ENCODE measurements at places on chromosomes 13 and 19.

- no peaks in the 10 kb centered on the region for H3K27me3 ChIP-seq
- peaks cover 17% of the 10 kb centered on the region for H3K36me3 ChIP-seq
- no peak for DNase-seq
- no peak overlapping the region for H3K27ac ChIP-seq
- H3K4me1 ChIP-seq = peaks cover 32% of the 10 kb centered on the region
Observed at GRCh38 chr19:49888510-49888824, 8.2 kb downstream of the IL4I1 start.

DNA sequence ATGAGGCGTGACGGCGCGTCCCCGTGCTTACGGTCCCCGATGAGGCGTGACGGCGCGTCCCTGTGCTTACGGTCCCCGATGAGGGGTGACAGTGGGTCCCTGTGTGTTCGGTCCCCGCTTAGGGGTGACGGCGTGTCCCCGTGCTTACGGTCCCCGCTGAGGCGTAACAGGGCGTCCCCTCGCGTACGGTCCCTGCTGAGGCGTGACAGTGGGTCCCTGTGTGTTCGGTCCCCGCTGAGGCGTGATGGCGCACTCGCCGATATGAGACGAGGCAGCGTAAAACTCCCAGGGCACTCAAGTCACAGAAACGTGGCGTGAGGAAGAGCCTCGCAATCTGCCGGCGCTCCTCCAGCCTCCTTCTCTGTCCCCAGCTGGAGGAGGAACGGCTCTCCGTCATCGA, 20.9 kb downstream of the CFAP97D2 start:
- no peak overlapping the region for H3K27ac ChIP-seq
- H3K36me3 ChIP-seq = no peaks in the 10 kb centered on the region
- peaks cover 33% of the 10 kb centered on the region for H3K4me1 ChIP-seq
- H3K27me3 ChIP-seq = no peaks in the 10 kb centered on the region

DNA sequence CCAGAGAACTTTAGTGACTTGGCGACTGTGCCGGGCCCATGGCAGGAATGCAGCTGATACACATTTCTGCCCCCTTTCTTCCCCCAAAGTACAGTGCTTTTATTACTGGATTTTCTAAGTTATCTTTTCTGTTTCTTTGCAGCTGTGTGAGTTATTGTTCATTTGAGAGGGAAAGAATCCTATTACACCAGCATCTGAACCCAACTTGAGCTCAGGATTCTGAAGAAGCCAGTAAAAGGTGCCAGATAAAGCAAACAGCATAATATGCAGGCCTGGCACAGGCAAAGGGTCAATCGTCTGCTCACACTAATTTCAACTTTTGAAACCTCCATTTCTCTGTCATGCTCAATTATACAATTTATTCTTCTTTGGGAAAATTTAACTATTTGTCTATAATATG, 93.9 kb downstream of the DOCK9 start:
- no peak for DNase-seq
- H3K27me3 ChIP-seq = no peaks in the 10 kb centered on the region
- H3K27ac ChIP-seq = no peak overlapping the region
- peaks cover under 1% of the 10 kb centered on the region for H3K4me1 ChIP-seq

DNA sequence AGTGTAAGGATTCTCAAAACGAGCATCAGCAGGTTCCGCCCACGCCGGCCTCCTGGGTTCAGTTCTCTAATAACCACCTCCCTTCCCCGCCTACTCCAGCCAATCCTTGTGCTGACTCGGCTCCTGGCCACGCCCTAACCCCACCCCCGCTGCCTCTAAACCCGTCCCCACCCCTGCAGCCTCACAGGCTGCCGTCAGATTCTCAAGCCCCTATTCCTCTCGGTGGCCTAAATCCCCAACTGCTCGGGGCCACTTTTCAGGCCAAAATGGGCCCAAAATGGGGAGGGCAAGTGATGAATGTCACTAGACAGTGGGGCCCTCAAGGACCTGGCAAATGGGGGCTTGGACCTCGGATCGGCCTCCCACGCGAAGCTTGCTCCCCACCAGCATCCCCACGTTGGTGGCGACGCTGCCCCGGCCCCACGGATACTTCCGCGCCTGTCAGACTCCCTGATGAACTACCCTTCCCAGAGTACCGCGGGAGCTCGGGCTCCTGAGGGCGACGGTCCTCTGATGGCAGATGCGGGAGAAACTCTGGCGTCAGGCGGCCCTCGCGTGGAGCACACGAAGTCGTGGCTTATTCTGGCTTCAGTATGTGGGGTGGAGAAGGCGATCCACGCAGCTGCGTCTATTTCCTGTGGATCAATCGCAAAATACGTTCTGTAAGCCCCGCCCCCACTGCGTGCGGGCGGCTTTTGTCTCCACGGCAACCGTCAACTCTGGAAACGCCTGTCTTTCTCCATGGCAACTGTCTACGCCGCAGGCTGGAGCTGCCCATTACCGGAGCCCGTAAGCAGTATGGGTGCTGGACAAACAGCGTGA, 24.8 kb downstream of the ZNF473 start:
- H3K27me3 ChIP-seq = peaks cover 7% of the 10 kb centered on the region
- peaks cover 14% of the 10 kb centered on the region for H3K4me1 ChIP-seq
- peak overlapping the region; percentile 83 for H3K4me3 ChIP-seq
- peak overlapping the region; percentile 39 for H3K27ac ChIP-seq
- H3K36me3 ChIP-seq = peaks cover 15% of the 10 kb centered on the region

DNA sequence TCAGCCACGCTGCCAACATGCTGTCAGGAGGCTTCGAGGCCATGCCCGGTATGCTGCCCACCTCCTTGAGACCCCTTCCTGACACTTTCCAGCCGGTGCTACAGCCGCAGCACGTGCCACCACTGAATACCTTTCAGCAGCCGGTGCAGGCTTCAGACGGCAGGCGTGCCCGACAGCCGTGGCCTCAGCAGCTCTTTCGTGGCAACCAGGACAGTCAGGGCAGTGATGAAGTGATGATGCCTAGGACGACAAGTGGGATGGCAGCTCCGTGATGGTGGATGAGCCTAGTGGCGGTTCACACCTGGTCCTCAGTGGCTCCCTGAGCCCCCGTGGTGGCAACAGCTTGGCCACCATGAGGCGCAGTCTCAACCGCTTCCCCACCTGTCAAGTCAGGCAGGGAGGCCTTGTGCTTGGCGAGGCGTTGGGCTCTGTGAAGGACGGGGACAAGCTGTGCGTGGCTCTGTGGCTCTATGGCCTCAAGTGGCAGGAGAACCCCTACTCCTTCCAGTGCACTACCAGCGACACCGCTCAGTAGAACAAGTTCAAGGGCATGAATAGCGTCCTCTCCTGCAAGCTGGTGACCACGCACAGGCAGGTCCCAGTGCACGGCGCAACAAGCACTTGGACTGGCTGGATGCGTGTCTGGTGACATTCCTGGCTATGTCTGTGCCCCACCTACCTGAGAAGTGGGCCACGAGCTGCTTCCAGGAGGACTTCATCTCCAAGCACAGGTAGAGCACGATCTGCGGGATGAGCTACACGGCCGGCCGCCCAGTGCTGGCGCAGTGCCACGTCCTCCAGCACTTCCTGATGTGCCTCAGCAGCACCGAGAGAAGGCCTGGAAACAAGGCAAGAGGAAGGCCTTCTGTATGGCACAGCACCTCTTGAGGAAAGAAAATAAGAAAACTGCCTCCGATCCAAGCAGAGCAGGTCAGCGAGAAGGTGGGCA, 18.2 kb upstream of the ZNF14 start:
- no peaks in the 10 kb centered on the region for H3K4me1 ChIP-seq
- no peak for DNase-seq
- no peaks in the 10 kb centered on the region for H3K36me3 ChIP-seq
- no peaks in the 10 kb centered on the region for H3K27me3 ChIP-seq

GRCh38 chr19:1997353-1998233, 17.9 kb downstream of the BTBD2 start:
- no peaks in the 10 kb centered on the region for H3K27me3 ChIP-seq
- H3K4me1 ChIP-seq = no peaks in the 10 kb centered on the region
- DNase-seq = no peak
- peaks cover 8% of the 10 kb centered on the region for H3K36me3 ChIP-seq

DNA sequence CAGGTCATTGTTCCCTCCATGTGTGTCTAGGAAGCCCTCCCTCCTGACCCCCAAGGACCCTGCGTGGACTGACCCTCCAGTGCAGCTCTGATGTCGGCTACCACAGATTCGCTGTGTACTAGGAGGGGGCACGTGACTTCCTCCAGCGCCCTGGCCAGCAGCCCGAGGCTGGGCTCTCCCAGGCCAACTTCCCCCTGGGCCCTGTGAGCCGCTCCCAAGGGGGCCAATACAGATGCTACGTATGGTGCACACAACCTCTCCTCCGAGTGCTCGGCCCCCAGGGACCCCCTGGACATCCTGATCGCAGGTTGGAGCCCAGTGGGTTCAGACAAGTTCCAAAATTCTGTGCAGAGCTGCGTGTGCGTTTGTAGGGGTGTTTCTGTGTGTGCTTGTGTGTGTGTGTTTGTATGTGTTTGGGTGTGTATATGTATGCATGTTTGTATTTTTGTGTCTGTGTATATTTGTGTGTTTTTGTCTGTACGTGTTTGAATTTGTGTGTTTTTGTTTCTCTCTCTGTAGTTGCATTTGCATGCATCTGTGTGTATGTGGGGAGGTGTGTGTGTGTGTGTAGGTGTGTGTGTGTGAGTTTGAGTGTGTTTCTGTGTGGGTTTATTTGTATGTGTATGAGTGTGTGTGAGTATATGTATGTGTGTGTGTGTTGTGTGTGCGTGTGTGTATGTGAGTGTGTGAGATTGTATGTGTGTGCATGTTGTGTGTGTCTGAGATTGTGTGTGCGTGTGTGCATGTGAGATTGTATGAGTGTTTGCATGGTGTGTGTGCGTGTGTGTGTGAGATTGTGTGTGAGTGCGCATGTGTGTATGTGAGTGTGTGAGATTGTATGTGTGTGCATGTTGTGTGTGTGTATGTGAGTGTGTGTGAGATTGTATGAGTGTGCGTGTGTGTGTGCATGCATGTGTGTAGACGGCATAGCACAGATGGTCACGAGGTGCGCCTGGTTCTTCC, 21.4 kb upstream of the LILRA2 start:
- peaks cover 25% of the 10 kb centered on the region for H3K27me3 ChIP-seq
- H3K4me1 ChIP-seq = no peaks in the 10 kb centered on the region
- no peak for DNase-seq
- H3K36me3 ChIP-seq = peaks cover 2% of the 10 kb centered on the region
- H3K27ac ChIP-seq = no peak overlapping the region
- H3K4me3 ChIP-seq = no peak overlapping the region

- H3K27ac ChIP-seq = no peak overlapping the region
- no peak overlapping the region for H3K4me3 ChIP-seq
- no peak for DNase-seq
- peaks cover 2% of the 10 kb centered on the region for H3K36me3 ChIP-seq
- peaks cover 6% of the 10 kb centered on the region for H3K4me1 ChIP-seq
- no peaks in the 10 kb centered on the region for H3K27me3 ChIP-seq
Observed at GRCh38 chr19:38034492-38034860, 127.5 kb downstream of the SIPA1L3 start.

DNA sequence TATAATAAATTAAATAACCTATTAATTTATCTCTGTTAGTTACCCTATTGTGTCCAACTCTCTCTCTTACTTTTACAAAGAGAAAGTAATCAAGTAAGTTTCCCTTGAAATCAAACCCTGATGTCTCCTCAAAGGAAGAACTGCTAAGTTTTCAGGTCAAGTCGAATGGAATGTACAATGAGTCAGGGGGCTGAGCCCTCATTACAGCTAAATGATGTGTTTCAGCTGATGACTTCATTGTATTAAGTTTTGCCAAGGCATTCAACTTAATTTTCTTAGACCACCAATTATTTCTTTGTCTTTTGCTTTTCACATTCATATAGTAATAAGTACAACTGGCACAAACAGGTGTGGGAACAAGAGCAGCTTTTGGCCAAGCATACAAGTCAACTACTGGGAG, 54.7 kb upstream of the DCT start:
- H3K27ac ChIP-seq = no peak overlapping the region
- H3K27me3 ChIP-seq = no peaks in the 10 kb centered on the region
- H3K36me3 ChIP-seq = peaks cover 1% of the 10 kb centered on the region
- peaks cover 11% of the 10 kb centered on the region for H3K4me1 ChIP-seq
- no peak overlapping the region for H3K4me3 ChIP-seq
- no peak for DNase-seq

DNA sequence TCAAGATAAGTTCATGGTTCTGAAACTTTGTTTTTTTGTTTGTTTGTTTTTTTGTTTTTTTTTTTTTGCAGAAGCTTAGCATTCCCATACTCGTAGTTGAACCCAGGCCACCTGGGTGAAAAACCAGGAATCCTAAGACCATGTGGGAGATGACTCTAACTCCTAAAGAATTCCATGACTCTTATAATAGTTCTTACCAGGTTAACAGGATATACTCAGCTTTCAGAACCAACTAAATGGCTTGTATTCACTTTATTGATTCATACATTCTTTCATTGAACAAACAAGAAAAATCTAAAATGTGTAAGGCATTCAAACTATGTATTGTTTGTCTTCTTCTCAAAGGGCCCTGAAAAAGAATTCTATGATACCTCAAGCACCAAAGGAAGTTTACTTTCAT, 40.5 kb upstream of the KLF5 start:
- DNase-seq = no peak
- H3K27ac ChIP-seq = no peak overlapping the region
- no peaks in the 10 kb centered on the region for H3K27me3 ChIP-seq
- no peak overlapping the region for H3K4me3 ChIP-seq

DNA sequence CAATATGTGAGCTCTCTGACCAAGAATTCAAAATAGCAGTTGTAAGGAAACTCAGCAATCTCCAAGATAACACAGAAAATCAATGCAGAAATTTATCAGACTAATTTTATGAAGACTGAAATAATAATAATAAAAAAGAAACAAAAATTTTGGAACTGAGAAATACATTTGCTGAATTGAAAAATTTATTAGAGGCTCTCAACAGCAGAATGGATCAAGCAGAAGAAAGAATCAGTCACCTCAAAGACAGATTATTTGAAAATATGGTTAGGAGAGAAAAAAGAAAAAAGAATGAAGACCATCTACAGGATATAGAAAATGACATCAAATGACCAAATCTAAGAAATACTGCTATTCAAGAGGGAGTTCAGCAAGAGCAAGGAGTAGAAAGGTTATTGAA, 75.6 kb downstream of the RFC3 start:
- H3K4me1 ChIP-seq = no peaks in the 10 kb centered on the region
- H3K27ac ChIP-seq = no peak overlapping the region
- no peak overlapping the region for H3K4me3 ChIP-seq
- no peak for DNase-seq
- H3K27me3 ChIP-seq = no peaks in the 10 kb centered on the region

Data from activated T-cell treated with anti-CD3 and anti-CD28 coated beads, Interleukin-2, amount 50 U/mL, for 72 hours (primary cell).